ENCODE measurements at places on chromosomes 13 and 19.

DNA sequence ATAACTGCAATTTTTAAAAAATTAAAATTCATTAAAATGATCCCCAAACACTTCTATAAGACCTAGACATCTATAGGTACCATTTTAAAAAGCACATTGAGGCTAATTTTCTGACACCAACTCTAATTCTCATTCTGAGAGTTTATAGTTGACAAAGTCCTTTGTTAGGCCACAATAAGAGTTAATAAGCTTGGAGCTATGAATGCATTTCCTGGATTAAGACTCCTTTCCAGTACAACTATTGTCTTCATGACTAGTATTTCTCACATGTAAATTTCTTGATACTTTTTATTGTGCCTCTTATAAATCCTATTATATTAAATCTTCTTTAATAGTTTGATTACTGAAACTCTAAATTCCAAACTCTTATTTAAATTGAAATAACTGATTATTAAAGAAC, 340.8 kb downstream of the KLF12 start:
- DNase-seq, result no peak

DNA sequence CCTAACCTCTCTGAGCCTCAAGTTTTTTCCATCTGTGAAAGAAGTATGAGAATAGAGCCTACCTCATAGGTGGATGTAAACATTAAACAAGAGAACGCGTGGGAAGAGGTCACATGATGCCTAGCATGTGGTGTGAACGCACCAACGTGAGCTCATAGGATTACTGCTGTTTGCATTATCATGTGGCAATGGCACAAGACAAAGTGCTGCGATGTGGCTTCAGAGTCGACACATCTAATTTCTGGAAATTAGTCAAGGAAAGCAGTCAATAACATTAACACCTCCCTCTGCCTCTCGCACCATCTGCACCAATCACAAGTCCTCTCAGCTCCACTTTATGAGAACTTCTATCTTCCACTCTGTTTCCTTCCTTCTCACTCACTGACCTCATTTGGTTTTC, 489.7 kb downstream of the COG6 start:
- DNase-seq, result no peak

DNA sequence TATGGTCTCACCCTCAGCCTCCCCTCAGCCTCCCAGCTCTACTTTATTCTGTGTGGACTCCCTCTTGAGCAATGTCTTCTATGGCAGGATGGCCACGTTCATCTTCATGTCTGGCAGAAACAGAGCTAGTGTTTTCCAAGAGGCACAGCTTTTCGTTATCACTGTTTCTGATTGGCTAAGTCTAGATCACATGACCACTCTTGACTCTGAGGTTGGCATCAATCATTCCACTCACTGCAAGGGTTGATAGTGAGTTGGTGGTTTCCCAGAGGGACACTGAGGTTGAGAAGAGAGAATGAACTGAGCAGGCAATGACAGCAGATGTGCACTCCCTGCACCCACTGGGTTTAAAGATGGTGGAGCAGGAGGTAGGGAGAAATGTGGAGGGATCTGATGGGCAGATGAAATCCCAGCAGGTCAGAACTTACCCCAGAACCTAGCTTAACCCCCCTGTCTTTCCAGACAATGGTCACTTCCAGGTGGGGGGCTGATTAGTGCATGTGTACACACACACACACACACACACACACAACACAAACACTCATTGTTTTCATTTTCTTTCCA, 26.3 kb upstream of the UQCRFS1 start:
- no peak for DNase-seq

GRCh38 chr13:94656766-94657165, 55.1 kb downstream of the GPR180 start:
- DNase-seq, result no peak

DNA sequence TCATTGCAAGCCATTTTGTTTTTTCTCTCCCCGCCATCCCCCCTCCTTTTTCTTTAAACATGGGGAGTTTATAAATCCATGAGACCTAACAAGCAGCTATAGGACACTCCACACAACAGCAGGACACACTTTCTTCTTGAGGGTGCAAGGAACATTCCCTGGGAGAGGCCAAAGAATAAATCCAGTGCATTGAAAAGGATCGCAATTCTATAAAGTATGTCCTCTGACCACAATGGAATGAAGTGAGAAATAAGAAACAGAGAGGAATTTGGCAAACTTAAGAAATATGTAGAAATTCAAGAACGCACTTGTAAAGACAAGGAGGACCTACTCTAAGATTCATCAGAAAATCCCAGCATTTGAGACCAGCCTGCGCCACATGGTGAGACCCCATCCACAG, 11.9 kb downstream of the KLF2 start:
- no peak for DNase-seq
